ENCODE measurements at places on chromosomes 13 and 19.

DNA sequence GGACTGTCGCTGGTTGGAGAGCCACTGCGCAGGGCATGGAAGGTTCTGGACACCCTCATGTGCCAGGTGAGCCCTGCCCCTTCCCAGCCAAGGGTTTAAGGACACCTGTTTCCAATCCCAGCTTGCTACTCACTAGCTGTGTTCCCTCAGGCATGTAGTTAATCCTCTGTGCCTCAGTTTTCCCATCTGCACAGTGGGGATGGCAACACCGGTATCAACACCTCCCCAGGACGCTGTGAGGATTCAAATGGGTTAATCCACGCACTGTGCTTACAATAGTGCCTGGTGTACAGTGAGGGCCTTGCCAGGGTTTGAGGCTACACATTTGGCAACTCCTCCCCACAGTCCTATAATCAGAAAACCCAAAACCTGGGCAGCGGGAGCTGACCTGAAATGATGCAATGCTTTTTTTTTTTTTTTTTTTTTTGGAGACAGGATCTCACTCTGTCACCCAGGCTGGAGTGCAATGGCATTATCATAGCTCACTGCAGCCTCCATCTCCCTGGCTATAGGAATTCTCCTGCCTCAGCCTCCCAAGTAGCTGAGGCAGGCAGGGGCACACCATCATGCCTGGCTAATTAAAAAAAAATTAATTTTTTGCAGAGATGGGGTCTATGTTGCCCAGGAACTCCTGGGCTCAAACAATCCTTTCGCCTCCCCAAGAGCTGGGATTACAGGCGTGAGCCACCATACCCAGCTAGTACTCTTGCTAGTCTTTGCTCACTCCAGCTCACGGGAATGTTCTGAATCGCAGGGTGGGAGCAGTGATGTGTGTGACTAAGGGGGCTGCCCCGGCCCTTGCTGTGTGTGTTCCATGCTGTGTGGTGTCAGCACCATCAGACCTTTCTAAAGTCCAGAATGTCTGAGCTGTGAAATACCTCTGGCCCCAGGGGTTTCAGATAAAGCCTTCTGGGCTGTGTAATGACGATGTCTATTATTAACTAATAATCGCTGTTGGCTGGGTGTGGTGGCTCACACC, 2.3 kb downstream of the ACP4 start:
- no peak for DNase-seq

DNA sequence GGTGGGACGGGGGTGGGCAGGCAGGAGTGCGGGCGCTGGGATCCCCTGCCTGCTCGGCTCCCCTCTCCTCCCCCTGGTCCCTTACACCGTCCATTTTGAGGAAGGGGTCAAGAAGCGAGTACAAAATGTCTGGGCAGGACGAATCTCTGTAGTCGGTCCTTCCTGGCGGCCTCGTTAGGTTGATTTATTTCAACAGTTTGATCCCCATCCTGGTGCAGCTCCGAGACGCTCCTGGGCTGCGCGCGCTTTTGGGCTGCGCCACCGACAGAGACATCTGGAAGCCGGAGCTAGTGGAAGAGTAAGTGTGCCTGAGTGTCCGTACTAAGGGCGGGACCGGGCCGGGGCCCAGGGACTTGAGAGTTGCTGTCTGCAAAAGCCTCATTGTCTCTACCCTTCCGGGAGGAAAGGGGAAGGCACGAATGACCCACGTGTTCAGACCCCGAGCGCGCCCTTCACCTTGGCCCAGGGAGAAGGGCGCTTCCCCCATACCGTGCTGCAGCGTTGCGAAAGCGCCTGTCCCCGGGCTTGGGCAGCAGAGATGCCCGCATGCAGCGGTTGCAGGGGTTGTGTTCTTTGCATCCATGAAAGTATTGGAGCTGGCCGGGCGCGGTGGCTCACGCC, 1.8 kb downstream of the ZNF114 start:
- DNase-seq, result peak; percentile 21

DNA sequence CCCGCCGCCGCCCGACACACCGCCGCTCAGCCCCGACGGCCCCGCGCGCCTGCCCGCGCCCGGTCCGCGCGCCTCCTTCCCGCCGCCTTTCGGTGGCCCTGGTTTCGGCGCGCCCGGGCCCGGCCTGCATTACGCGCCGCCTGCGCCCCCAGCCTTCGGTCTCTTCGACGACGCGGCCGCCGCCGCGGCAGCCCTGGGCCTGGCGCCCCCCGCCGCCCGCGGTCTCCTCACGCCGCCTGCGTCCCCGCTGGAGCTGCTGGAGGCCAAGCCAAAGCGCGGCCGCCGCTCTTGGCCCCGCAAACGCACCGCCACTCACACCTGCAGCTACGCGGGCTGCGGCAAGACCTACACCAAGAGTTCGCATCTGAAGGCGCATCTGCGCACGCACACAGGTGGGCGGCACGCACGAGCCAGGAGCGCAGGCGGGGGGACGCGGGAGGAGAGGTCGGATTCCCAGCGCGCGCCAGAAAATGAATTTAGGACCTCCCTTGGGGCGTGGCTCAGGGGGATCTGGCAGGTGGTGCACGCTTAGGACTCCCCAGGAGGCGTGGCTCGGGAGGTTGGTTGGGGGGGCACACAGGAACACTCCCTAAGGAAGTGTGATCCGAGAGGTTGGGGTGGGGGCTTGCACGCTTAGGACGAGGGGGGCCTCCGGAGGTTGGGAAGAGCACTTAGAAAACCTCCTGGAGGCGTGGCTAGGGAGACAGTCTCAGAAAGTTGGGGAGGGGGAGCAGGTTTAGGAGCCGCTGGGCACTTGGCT, 1.2 kb downstream of the KLF2 start:
- DNase-seq, result peak; percentile 40

GRCh38 chr19:7850945-7851622, 21.1 kb downstream of the EVI5L start:
- DNase-seq, result no peak

GRCh38 chr19:47187797-47188196, 43.2 kb downstream of the BBC3 start:
- DNase-seq, result no peak

- no peak for DNase-seq
These were observed 34.0 kb downstream of the VAV1 start for GRCh38 chr19:6806488-6806887.

DNA sequence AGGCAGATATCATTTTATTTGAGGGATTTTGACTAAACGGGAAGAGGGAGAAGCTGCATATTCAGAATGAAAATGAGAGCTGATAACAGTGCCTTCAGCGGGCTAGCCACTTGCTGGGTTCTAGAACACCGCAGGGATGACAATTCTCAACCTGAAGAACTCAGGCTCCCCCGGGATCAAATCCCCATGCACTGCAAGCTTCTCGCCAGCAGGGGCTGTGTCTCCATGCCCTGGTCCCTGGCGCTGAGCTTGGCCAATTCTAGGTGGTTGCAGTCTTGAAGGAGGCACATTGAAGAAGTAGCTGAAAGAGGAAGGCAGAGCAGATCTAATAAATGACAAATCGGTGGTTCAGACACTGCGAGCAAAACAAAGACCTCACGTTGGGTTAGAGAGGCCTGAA, 128.7 kb downstream of the UQCRFS1 start:
- DNase-seq, result no peak

DNA sequence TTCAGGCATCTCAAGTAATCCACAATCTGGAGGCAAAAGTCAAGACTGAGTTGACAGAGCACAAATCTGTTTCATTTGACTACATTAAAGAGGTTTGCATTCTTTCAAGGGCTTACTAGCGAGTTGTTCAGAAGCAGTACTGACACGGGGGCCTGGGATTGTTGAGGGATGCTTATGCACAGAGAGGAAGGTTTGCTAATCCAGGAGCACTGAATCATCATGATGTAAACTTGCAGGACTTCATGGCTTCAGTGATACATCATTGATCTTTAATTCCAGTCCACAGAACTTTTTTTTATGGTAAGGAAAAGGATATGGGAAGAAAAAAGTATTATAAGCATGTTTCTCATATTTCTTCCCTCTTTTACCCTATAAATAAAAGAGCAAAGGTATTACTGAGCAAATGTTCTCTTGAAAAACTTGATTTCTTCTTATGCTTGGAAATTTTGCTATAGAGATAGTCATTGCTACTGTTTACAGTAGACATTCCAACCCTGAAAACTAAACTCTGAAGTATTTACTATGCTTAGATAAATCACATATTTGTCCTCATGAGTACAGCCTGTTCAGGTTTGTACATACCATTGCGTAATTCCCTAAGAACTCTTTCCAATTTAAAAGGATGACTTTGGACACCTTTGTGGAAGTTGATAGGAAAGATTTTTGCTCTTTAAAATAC, 65.8 kb upstream of the KPNA3 start:
- DNase-seq, result no peak

DNA sequence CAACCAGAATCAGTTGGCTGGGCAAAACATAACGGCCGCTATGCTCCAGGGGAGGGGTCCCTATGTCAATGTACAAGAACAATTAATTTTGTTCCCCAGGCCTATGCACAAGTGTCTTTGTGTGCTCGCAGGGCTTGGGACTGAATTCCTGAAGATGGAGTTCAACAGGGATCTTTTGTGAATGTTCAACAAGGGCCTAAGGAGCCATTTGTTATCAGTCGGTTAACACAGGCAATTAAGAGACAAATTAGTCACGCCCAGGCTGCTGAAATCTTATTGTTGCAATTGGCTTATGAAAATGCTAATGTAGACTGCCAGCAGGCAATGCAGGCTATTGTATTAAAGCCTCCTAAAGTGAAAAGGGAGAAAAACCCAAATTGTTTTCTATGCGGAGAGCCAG, 117.5 kb downstream of the ZNF429 start:
- no peak for DNase-seq

DNA sequence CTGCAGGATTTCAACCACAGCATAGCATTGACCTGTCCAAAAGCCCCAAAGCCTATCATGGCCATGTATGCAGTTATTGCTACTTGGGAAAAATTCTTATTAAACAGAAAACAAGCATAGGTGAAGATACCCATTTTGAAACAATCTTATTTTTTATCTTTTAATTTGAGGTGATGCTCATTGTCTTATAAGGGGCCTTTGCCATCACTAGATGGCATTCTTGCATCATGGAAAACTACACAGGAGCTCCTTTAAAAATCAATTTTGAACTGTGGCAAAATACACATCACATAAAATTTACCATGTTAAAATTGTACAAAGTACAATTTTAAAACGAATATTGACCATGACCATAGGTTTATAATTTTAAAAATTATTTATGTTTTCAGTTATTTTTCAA, 38.9 kb upstream of the ZNF835 start:
- no peak for DNase-seq

DNA sequence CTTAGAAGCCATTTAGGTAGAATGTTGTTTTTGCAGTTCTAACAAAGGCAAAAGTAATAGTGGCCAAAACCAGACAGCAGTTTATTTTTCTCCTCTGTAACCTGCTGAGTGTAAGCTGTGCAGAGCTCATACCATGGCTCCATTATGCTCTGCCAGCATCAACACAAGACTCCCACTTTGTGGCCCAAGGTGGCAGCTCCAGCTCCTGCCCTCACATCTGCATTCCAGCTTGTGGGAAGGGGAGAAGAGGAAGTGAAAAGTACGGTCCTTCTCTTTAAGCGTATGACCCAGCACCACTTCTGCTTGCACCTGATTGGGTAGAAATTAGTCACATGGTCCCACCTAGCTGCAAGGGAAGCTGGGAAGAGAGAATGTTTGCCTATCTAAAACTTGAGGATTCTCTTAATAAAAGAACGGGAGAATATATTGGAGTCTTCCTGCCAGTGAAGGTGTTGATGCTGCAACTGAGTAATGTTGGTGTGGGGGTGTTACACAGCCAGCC, 19.2 kb downstream of the ADGRE1 start:
- DNase-seq, result no peak

Data from activated naive CD8-positive, alpha-beta T cell treated with anti-CD3 and anti-CD28 coated beads for 36 hours (primary cell).